Activated T-helper 2 cell treated with anti-CD3 and anti-CD28 coated beads, Interferon-gamma antibody, Interleukin-2, Interleukin-4, amounts not matched to agents 10 μg/mL and 5 μg/mL and 100 μg/mL, durations not matched to agents 14 hours and 24 hours and 36 hours (primary cell): ENCODE measurements at places on chromosomes 6 and 20. TPM values are rescaled to one million over a fixed set of nuclear protein-coding genes. Genes with fewer than 3 reads are reported as not detected.

OPRL1 gene
- 0.32 and 0.41 TPM in 2 replicates for total RNA-seq

MYT1 gene
- not detected in 2 replicates for total RNA-seq

ULBP3 gene
- total RNA-seq: 0.52 and 0.53 TPM in 2 replicates

GRCh38 chr20:50292591-50293283 lies 102.1 kb downstream of the CEBPB start:
- H3K27me3 ChIP-seq: no peaks in the 10 kb centered on the region
- DNase-seq: no peak
- no peaks in the 10 kb centered on the region for H3K36me3 ChIP-seq
- no peak overlapping the region for H3K27ac ChIP-seq
- no peak overlapping the region for H3K4me3 ChIP-seq

GRCh38 chr6:160972111-160972510 lies 19.5 kb upstream of the MAP3K4 start:
- no peak overlapping the region for H3K4me3 ChIP-seq
- no peaks in the 10 kb centered on the region for H3K36me3 ChIP-seq
- DNase-seq: no peak
- H3K27me3 ChIP-seq: peaks cover 7% of the 10 kb centered on the region
- no peak overlapping the region for H3K27ac ChIP-seq
